ENCODE measurements at places on chromosomes 6 and 20.

- DNase-seq = no peak
Observed at GRCh38 chr20:64001607-64002011, 20.7 kb downstream of the PRPF6 start.

DNA sequence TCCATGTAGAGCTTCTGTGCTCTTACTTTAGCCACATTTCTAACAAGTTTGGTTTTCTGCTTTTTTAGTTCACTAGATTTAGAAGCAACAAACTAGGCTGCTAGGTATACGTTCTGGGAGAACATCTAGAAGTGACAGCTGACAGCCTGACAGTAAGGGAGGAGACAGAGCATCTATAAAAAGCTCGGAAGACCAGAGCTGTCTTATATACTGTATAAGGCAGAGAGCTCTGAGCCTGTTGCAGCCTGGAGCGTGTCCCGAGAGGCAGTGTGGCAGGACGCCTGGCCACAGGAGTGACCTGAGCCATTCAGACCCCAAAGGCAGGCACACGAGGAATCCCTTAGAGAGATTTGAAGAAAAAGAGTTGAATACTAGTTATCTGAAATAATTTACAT lies 24.6 kb downstream of the PPP1R14C start:
- DNase-seq = no peak

GRCh38 chr6:29071831-29072723 lies 15.0 kb downstream of the OR2B3 start:
- no peak for DNase-seq

DNA sequence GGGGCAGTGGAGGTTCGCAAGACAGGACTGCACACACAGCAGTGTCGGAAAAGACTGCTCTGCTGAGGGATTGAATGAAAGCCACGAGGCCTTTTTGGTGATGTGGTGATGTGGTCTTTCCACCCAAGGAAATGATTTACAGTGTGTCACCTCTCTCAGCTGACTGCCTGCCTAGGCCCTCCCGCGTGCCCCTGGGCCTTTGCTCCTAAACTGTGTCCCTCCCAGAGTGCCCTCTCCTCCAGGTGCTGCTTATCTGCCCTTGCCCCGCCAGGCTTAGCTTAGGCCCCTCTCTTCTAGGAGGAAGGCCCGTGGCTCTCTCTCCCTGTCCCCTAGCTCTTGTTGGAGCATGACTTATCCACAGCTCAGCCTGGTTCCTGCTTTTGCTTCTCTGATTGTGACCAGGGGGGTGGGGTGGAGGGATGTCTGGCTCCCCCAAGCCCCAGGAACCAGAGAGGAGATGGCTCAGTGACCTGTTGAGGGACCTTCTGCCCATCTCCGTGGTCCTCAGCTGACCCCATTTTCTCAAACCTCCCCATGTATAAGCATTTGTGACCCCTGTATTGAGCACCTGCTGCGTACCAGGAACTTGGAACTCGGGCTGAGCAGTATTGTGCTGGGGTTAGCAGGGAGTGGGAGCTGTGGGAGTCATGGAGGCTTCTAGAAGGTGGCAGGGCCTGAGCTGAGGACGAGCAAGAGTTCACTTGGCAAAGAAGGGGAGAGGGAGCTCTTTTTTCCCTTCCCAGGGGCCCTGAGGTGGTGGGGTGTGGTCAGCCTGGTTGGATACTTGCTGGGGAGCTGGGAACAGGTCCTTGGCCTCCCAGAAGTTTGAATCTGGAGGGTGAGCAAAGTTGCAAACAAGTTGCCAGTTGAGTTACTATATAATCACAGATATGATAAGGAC lies 2.2 kb downstream of the SRC start:
- no peak for DNase-seq

- DNase-seq = no peak
Observed at GRCh38 chr6:116385459-116385802, 14.7 kb downstream of the DSE start.

DNA sequence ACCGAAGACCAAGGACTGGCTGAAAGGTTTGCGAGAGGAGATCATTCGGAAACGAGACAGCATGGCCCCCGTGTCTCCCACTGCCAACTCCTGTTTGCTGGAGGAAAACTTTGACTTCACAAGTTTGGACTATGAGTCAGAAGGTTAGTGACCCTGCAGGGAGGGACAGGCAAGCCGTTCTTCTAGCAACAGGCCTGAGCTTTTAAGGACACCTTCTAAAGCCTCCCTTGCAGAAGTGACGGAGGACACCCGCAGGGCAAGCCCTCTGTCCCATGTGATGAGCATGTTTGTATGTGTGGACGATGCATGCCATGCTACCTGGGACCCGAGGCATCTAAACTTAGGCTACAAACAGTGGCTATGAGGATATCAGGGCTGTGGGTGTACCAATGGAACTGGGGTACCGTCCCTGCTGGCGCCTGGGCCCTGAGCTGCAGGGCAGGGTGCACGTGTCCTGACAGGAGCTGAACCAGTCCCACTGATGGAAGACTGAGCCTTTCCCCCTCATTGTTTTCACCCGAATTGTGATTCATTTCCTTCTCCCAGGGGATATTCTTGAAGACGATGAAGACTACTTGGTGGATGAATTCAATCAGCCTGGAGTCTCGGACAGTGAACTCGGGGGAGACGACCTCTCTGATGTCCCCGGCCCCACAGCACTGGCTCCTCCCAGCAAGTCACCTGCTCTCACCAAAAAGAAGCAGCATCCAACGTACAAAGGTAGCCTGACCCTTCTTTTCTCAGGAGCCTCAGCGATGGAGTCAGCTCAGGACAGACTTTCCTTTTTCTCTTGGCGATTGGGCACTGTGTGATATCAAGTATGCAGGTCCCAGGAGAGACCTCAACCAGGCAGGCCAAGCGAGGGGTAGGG lies 84.4 kb downstream of the SERAC1 start:
- DNase-seq = no peak

DNA sequence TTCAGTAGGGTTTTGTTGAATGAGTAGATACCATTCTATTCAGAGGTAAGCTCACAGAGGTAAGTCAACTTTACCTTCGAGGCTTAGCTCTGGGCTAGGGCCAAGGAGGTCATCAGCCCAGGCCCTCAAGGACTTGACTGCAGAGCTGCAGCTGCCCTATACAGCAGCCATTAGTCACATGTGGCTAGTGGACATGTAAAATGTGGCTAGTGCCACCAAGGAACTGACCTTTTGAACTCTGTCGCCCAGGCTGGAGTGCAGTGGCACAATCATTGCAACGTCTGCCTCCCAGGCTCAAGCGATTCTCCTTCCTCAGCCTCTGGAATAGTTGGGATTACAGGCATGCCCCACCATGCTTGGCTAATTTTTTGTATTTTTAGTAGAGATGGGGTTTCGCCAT lies 47.9 kb upstream of the EPB41L1 start:
- DNase-seq = no peak

DNA sequence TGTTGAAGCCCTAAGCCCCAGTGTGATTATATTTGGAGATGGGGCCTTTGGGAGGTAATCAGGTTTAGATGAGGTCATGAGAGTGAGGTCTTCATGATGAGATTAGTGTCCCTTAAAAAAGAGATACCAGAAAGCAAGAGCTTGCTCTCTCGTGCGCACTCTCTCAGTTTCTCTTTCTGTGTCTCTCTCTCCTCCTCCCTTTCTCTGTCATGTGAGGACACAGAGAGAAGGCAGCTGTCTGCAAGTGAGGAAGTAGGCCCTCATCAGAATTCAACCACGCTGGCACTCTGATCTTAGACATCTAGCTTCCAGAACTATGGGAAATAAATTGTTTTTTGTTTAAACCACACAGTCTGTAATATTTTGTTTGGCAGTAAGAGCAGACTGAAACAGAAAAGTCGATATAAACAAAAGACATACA lies 180.5 kb downstream of the IBTK start:
- no peak for DNase-seq

DNA sequence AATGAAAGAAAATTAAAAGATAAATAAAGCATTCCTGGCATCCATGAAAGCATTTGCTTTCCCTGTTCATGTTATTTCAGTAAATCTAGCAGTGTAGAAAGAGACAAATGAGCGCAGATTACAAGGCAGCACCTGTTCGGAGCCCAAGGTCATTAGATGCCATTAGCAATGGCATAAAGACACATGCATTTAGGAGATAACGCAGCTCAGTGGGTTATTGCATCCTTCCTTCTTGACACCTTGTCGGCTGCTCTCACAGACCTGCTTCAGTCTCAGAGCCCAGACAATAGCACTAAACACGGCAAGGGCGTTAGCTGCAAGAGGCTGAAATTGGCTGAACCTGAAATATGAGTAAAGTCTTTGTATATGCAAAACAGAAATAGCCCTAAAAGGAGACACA lies 140.3 kb downstream of the ATXN1 start:
- no peak for DNase-seq

- DNase-seq = no peak
Observed at GRCh38 chr20:33176101-33176500, 8.1 kb downstream of the BPIFA2 start.

DNA sequence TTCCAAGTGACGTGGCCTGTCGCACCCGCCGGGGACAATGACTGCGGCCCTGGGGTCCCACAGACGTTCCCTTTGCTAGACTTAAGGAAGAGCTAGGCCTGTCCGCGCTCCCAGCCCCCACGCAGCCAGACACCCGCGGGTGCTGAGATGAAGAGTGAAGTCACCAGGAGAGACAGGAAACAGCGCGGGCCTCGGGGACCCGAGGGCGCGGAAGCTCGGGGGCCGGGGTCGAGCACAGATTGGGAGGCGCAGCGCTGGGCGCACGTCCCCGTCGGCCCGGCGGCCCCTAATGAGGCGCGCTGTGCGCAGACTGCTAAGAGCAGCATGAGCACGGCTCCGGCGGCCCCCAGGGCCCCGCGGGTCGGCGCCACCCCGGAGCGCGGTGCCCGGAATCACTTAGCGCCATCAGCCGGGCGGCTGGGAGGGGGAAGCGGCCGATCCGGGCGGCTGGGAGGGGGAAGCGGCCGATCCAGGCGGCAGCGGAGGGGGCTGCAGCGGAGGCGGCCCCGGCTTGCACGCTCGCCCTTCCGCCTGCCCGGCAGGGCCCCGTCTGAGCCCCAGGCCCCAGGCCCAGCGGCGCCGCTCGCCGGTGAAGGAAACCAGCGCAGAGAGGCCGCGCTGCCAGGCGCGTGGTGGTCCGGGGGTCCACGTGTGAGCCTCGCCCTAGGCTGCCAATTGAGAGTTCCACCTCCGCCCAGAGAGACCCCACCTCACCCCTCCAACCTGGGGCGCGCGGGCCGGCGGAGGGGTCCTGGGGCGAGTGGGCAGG lies 8.3 kb upstream of the AVP start:
- DNase-seq = no peak

GRCh38 chr6:72856801-72857200 lies 234.9 kb downstream of the KCNQ5 start:
- DNase-seq = no peak

DNA sequence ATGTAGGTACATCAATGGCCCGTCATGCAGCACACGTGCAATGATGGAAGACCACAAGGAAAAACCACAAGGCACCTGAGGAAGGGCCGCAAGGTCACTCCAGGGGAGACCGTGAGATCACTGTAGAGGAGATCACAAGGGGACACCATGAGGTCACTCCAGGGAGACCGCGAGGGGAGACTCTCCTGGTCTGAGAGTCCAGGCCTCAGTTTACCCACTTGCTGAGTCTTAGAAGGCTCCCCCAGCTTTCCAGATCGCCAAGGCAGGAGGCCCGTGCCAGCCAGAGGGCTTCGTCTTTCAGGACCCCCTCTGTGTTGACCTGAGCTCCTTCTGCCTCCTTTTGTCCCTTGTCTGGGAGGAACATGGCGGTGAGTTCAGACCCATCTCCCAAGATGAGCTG lies 232.2 kb downstream of the ERMARD start:
- no peak for DNase-seq

DNA sequence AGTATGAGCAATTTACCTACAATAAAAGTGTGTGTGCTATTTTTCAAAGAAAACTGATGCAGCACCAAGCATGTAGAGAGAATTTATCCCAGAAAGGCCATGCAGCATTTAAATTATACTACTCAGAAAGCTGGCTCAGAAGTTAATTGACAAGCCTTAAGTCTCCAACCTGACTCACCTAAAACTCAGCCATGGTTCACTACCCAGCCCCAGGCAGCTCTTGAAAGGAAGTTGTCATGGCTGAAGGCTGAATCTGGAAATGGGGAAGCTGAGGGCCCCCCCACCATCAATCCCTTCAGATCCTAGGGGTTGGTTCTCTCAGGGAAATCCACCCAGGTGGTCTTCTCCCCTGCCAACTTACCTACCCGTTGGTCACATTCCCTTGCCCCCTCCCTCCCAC lies 19.7 kb downstream of the PPIL6 start:
- no peak for DNase-seq

DNA sequence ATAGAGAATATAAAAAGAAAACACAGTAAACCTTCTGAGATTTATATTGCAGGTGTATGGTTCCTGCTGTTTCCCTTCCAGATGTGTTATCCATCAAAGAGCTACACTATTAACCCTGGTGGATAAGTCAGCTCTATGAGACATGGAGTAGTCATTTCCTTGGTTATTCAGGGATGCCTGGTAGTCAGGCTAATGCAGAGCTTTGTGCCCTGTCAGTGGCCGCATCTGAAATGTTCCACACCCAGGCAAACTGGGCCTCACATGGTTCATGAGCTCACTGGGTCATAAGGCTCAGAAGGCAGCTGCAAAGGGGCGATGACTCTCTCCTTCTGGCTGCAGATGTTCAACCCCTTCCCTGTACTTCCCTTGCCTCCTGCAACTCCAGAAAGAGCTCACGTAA lies 473.6 kb downstream of the EPHA7 start:
- DNase-seq = no peak

GRCh38 chr6:161444464-161444863 lies 170.6 kb upstream of the AGPAT4 start:
- DNase-seq = no peak

DNA sequence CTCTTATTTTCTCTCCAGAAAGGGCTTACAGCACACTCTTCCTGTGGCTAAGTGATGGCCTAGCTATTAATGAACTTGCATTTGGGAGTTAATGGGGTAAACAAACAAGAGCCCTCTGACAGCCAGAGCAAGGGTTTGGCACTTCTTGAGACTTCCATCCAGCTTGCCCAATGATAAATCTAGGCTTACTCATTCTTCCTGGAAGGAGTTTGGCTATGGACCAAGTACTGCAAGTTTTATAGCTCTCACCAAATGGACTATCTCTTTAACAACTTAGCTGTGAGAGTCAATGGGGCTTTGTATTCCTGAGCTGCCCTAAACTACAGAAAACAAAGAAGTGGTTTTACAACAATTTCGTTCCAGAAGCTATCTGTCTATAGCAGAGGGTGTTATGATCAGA lies 16.7 kb upstream of the PI3 start:
- no peak for DNase-seq

Measured in cortex of kidney (tissue), 1 donor.